ENCODE measurements at places on chromosomes 16 and 17. TPM values are rescaled to one million over a fixed set of nuclear protein-coding genes. Genes with fewer than 3 reads are reported as not detected.

DNA sequence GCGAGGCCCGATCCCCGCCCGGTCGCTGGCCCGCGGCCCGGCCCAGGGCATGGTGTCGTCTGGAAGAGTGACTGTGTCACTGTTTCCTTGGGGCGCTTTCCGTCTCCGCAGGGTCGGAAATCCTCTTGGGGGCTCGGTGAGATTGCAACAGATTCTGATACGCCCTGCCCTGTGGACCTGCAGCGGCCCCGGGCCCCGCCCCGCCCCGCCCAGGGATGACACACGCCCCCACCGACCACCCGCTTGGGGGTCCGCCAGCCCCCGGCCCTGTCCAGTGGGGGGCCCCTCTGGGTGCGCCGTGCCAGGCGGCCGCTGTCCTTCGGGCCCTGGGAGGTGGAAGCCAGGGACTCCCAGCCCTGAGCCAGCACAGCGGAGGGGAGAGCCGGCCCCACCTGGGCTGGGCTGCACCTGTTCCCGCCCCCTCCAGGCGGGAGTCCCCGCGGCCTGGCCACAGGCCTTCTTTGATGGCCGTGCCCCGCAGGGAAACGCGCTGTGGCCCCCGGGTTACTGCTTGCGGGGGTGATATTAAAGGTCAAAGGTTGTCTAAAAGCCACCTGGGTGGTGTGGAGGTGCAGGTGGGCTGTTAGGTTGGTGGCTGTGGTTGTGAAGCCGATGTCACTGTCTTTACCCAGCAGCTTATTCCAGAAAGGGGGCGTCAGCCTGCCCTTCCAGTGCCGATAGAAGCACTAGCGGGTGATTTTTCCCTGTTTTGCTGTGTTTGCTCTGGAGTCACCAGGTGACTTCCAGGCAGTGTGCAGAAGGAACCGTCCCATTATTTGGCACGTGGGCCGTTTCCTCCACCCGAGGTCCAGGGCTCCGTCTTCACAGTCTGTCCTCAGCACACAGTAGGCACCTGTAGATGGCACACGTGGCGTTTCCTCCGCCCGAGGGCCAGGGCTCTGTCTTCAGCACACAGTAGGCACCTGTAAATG, 752 bp downstream of the TBC1D24 start:
- no peak for DNase-seq

GRCh38 chr17:64920026-64920418, 744 bp upstream of the LRRC37A3 start:
- DNase-seq, result no peak

DNA sequence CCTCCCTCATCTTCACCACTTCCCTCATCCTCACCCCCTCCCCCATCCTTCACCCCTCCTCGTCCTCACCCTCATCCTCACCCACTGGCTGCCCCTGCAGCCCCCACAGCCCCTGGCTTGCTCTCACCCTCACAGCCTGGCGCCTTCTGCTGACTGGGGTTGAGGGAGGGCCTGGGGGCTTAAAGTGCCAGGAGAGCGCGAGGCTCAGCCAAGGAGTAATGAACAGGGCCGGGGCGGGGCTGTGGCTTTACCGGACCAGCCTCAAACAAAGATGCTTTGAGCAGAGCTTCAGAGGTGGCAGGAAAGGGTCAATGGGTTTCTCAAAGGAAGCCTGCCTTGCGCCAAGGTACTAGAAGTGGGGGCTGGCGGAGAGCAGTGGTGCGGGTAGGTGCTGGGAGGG, at the start of gene PRSS33:
PRSS33 (minus strand) TSS at position 155 of the 400 bp plus-strand sequence. CDS start 1,013 bp downstream, outside the sequence.
- no peak for DNase-seq

The KRTAP9-8 gene
- total RNA-seq, result not detected

- DNase-seq, result no peak
Measured at GRCh38 chr17:54749157-54749556, 151.5 kb upstream of the TOM1L1 start.

The ZNF267 gene
- 15.7 TPM for total RNA-seq

- no peak for DNase-seq
Measured at GRCh38 chr17:78910497-78911284, 7.7 kb upstream of the CEP295NL start.

GRCh38 chr17:51653878-51654277, 393.5 kb downstream of the UTP18 start:
- DNase-seq, result no peak

DNA sequence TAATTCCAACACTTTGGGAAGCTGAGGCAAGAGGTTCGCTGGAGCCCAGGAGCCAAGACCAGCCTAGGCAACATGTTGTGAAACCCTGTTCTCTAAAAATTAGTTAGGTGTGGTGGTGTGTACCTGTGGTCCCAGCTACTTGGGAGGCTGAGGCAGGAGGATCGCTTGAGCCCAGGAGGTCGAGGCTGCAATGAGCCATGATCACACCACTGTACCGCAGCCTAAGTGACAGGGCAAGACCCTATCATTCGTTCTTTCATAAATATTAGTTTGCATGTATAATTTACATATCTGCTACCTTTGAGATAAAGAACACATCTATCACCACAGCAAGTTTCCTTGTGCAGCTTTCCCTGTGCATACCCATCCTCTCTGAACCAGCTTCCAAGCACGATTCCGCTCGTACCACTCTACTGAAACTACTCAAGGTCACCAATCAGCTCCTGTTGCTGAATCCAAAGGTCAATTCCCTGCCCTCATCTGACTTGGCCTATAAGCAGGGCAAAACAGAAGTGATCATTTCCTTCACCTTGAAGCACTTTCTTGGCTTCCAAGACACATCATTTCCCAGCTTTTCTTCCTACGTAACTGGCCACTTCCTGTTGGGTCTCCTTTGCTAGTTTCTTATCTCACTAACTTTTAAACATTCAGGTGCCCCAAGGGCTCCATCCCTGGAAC, 49.1 kb downstream of the GRB2 start:
- no peak for DNase-seq

The CCL3 gene
- total RNA-seq, result not detected

The SLC4A1 gene
- not detected for total RNA-seq

Data from LHCN-M2 (cell line).